ENCODE measurements at places on chromosomes 5 and 9.

DNA sequence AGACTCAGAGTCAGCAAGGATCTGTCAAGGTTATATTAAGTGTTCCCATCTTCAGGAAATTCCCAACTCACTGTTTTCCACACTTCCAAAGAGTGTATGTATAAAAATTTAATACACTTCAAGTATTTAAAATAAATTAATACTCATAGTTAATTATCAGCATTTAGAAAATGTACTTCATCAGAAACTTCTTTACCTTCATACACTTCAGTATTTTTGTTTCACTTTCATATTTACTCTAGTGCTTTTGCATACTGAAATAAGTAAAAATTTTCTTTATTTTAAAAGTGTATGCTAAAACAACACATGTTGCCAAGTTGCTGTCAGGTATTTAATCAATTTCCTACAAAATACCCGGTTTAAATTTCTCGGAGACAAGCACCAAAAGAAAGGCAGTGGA, 16.5 kb downstream of the RICTOR start:
- no peak for DNase-seq

GRCh38 chr5:135869935-135870334, 25.7 kb downstream of the IL9 start:
- DNase-seq, result no peak

DNA sequence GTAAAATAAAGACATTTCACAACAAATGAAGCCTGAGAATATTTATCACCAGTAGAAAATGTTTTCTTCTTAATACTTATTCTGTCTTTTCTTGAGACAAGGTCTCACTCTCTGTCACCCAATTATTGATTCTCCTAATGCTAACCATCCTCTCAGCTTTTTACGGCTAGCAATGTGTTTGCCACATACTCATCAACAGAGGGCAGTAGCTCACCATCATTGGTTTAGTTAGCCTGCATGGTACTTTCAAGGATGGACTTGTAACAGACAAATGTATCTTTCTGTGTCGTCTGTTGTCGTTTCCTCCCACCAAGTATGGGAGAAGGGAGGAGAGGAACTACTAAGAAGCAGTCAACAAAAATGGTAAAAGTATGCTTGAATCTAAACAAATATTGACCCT, 5.9 kb upstream of the ACO1 start:
- DNase-seq, result peak; percentile 71

GRCh38 chr9:84366683-84367082, 26.1 kb upstream of the SLC28A3 start:
- no peak for DNase-seq

DNA sequence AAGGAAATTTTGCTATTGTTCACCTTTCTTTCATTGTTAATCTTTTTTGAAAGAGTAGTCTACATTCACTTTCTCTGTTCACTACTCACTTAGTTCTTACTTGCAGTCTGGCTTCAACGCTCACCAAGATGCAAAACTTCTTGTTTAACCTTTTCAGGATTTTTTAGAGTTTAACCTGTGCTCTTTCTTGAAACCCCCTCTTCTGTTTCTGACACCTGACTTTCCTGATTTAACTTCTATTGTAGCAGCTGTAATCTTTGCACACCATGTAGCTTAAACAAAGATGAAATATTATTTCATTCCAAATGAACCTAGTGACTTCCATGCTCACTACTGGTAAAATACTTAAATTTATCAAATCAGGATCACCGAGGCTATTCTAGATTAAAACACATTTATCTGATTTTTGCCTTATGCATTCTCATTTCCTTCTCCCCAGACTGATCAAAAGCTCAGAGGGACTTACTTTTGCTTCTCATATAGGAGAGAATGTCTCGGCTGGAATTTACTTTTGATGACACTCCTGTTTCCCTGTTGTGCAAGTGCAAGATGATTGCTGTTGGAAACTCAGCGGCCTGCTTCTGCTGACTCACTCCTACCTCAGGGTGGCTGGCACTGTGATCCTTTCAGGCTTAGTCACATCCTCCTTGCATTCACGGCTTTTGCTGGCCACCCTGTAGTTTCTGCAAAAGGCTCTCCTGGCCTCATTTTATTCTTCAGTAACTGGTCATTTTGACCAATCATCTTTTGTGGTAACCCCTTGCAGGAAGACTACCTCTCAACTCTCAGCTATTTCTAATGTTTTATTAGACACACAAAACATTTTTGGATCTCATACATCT, 109.3 kb upstream of the IFNE start:
- peak; percentile 85 for DNase-seq

DNA sequence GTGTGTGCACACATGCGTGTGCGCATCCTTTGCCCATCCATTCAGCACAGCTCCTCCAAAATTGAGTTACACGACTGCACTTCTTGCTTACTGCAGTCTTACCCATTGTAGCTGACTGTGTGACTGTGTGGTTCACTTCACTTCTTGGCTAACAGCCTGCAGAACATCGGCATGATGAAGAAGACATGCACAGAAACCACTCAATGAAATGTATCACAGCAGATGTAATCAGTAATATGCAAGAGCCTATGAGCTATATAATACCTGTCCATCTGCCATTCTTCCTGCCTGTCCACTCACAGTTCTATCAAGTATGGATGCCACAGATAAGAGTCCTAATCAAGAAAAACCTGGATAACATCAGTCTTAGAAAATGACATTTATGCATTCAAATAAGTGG, 83.9 kb downstream of the TRPM3 start:
- DNase-seq, result no peak

- no peak for DNase-seq
Observed at GRCh38 chr5:138186002-138186447, 7.1 kb downstream of the KIF20A start.

- no peak for DNase-seq
Observed at GRCh38 chr5:3325201-3325971, 270.2 kb upstream of the IRX1 start.

DNA sequence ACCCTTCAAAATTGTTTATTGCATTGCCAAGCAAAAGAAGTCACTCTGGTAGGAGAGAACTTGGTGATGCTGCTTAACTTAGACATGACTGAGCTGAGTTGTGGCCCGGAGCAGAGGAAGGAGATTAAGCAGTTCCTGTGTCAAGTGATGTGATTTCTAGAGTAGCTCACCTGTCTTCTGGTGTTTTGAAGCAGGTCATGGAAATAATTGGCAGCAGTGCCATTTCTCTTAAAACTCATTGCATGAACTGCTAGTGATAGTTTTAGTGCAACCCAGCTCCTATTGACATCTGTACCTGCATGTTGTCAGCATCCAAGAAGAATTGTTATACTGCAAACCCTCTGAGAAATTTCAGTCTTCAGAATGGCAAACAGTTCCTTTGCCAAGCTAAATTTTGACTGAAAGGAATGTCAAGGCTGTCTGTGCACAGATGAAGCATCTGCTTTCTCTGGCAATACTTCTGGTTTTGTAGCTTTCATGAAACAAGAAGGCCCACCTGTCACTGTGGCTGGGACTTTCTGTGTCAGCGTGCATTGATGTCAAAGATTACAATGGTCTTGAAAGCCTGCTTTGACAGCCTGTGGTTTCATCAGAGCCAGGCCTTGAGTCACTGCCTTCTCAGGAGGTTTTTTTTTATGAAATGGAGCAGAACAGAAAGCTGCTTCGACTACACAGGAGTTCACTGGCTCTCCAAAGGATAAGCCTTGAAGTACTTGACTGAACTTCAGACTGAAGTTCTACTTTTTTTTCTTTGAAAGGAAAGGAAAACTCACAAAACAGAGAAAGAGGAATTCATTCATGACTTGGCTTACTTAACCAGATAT, 90.6 kb downstream of the RALGPS1 start:
- DNase-seq, result peak; percentile 91

- no peak for DNase-seq
Observed at GRCh38 chr5:39569857-39570256, 145.1 kb upstream of the DAB2 start.

GRCh38 chr9:107540164-107540561, 50.6 kb upstream of the KLF4 start:
- no peak for DNase-seq

- peak; percentile 54 for DNase-seq
Observed at GRCh38 chr9:5479994-5480694, 29.8 kb downstream of the CD274 start.

DNA sequence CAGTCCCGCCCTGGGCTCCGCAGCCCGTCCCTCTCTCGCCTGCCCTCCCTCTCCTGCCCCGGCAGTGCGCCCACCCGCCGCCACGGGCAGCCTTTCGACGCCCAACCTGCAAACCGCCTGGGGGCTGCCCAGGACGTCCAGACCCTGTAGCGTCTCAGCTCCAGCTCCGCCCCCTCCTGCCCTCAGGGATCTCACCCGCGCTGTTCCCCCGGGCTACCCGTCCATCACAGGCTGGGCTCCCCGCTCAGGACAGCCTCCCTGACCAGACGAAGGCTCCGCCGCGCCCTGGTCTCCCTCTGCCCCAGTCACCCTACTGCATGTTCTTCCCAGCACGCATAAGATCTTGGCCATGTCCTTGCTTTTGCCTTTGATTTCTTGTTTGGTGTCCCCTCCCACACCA, 1.4 kb downstream of the RASGEF1C start:
- no peak for DNase-seq

DNA sequence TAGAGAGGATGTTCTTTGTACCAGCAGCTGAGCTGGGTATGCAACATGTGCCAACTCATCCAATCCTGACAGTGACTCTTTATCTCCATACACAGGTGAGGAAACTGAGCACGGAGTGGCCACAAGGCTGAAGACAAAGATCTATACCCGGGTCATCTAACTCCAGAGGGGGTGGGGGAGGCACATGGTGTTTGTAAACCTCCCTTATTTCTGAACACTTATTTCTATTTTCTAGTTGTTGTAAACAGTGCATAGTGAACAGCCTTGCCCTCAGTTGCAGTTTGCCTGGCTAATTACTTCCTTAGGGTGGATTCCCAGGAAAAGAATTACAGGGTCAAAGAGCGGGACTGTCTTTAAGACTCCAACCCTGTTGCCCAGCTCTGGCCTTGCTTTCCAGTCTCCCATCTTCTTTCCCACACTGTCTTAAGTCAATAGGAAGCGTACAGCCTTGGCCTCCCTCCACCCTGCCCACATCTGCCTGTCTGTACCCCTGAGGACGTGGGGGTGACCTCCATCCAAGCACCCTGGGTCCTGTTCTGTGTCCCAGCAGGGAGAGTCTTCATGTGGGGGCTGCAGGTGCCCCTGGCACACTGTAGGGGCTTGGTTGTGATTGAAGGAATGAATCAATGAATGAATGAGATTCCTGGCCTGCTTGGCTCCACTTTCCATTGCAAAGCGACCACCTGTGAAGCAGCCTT, 13.2 kb upstream of the FIBCD1 start:
- no peak for DNase-seq

GRCh38 chr5:170254056-170254455, 21.3 kb downstream of the C5orf58 start:
- DNase-seq, result peak; percentile 78

DNA sequence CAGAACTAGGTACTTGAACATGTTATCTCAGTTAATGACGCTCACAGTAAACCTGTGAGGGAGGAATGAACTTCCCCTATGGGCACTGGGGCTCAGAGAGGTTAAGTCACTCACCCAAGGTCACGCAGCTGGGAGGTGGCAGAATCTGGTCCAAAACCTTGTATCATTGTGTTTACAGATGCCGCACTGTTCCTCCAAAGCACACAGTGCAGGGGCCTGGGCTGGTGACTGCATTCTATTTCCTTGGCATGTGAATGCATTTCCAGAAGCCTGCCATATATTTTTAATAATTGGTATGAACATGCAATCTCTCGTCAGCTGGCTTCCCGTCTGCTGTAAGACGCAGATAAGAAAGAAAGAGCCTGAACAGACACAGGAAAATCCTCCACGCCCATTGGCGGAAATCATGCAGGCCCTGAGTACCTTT, 77.0 kb upstream of the TBC1D2 start:
- DNase-seq, result no peak

DNA sequence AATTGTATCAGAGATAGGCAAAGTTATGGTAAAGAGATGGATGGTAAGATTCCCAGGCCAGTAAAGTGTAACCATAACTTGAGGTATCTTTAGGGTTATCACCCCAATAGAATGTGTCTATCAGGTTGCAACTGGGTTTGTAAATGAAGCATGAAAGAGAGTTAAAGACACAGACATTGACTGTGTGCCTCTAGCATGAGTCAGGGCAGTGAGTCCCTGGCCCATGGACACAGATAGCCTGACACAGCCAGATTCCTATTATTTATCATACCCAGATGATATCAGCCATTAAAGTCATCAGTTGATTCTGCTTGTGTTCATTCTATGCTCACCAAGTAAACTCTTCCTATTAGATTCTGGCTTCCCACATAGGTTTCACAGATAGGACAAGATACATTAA, 33.5 kb upstream of the SNAPC3 start:
- DNase-seq, result no peak

DNA sequence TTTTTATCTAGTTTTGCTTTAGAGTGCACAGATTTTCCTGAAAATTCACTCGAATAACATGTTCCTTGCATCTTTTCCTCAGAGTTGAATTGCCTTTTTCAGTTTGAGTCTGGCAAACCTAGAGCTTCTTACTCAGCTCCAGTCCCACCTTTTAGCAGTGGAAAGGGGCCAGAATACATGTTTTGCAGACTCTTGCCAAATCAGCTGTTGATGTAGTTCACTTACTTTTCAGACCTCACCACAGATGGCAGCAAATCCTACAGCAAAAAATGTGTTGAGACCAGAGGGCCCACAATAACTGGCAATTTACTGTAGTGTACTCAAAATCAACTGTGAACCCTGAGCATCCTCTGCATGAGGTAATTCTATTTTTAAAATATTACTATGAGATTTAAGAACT, 545.2 kb upstream of the ACO1 start:
- no peak for DNase-seq

- DNase-seq, result no peak
Observed at GRCh38 chr5:101393795-101394450, 490.8 kb upstream of the ST8SIA4 start.

GRCh38 chr5:10374046-10375022, 20.8 kb downstream of the MARCHF6 start:
- no peak for DNase-seq

DNA sequence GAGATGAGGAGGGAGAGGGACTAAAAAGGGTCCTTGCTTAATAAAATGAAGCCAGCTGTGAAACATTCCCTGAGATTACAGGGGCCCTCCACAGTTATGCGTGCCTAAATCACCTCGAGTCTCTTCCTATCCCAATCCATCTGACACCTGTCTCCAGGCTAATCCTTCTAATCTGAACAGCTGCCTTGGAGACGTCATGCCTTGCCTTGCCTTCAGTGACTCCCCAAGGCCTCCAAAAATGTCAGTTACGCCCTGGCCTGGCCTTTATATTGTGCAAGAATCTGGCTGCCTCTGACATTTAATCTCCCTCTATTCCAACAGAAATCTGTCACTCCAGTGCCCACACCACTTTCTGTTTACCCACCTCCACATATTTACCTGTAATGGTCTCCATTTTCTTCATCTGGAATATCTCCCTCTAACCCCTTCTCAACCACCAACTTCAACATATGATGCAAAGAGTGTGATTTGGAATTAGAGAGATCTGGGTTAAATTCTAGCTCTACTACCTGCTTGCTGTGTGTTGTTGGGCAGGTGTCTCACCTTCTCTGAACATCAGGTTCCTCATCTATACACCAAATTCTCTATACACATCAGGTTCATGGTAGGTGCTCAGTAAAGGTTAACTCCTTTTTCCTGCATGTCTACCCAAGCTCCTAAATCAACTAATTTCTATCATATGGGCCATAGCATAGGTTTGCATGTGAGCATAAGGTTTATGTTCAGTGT, 57.9 kb downstream of the PTCD2 start:
- DNase-seq, result no peak

GRCh38 chr5:107526-107925, 15.6 kb downstream of the PLEKHG4B start:
- DNase-seq, result no peak
